ENCODE measurements at places on chromosomes 1 and 21. TPM values are rescaled to one million over a fixed set of nuclear protein-coding genes. Genes with fewer than 3 reads are reported as not detected.

Gene WNT3A
- total RNA-seq: not detected

Gene C4BPB
- total RNA-seq: 1.6 TPM

Gene RAB13
- total RNA-seq: 37.0 TPM

Gene KRTAP21-2
- total RNA-seq: not detected

Gene KIF14
- 8.5 TPM for total RNA-seq

Gene THEM5
- total RNA-seq: not detected

Gene LRRC71
- 0.16 TPM for total RNA-seq

Gene OR2T29
- total RNA-seq: not detected

Gene FAM131C
- total RNA-seq: not detected

Gene HPCAL4
- 2.5 TPM for total RNA-seq

Gene TXNIP
- 920 TPM for total RNA-seq

Gene LYPD8
- total RNA-seq: not detected

Gene PBX1
- total RNA-seq: 241 TPM

Gene CASQ2
- 75.2 TPM for total RNA-seq

Gene C1orf94
- not detected for total RNA-seq

Gene TRIM17
- 1.9 TPM for total RNA-seq

Gene CCDC17
- total RNA-seq: 0.85 TPM

Gene TMEM79
- total RNA-seq: 3.2 TPM

Gene MARK1
- 21.4 TPM for total RNA-seq

Data from urinary bladder (tissue), 4 donors.